ENCODE measurements at places on chromosomes 7 and 10.

DNA sequence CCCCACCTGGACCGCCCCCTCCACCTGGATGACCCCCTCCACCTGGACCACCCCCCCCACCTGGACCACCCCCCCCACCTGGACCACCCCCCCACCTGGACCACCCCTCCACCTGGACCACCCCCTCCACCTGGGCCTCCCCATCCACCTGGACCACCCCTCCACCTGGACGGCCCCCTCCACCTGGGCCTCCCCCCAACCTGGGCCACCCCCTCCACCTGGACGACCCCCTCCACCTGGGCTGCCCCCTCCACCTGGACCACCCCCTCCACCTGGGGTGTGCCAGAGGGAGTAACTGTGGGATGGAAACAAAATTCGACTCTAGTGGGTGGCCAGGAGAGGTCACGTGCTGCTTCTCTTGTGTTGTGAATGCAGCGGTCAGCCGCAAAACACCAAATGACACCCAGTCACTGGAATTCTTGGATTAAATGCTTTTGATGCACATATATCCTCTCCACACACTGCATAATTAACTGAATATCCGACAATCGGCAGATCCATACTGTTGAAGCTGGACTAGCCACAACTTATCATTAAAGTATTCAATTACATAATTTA, 316.7 kb downstream of the PTPRN2 start:
- peak; percentile 58 for DNase-seq

DNA sequence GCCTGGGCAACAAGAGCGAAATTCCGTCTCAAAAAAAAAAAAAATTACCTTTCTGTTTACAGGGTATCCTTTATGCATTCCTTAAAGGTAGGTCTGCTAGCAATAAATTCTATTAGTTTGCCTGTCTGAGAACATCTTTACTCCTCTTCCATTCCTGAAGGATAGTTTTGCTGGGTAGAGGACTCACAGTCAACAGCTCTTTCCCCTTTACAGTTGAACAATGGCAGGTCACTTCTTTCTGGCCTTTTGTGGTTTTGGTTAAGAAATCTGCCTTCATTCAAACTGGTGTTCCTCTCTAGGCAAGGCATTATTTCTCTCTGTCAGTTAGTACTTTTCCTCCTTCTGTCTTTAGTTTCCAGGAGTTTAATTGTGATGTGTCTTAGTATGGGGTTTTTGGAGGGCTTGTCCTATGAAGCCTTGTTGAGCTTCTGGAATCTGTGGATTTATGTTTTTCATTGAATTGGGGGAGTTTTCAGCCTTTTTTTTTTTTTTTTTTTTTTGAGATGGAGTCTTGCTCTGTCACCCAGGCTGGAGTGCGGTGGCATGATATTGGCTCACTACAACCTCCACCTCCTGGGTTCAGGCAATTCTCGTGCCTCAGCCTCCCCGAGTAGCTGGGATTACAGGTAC, 4.8 kb upstream of the DNAAF5 start:
- no peak for DNase-seq

DNA sequence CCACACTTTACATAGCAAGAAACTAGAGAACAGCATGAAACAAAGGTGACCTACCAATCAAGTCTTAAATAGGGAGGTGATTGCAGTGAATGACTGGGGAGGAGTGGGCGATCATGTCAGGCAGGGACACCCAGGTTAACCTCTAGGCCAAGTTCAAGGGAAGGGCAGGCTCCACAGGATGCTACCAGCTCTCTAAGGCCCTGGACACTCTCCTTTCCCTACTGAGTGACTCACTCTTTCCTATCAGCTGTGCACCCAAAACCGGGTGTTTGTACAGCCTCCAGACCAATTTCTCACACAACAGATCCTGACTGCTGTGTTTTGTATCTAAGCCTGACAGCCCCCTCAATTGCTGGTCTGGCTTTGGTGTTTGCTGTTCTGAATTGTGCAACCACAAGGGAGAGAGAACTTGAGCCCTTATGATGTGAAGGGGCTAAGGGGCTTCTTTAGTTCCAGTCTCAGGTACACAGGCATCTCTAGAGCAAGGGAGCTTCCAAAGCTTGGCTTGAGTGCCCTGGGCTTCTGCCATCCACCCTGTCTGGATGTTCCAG, 107.8 kb downstream of the TBXAS1 start:
- no peak for DNase-seq

DNA sequence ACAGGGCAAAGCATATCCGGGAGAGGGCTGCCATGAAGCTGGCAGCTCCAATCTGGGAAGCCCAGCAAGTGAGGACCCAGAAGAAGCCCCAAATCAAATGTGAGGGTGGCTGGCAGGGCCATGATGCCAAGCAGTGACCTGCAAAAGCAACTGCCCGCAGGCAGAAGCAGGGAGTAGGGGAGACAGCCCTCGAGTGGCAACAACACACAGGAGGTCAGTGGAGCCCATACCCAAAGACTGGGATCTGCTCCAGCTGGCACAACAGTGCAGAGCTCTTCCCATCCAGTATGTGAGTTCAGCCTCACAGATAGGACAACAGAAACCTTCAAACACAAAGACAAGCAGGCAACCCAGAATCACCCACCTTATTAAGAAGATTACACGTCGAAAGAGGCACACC, 45.0 kb downstream of the GRID1 start:
- DNase-seq: no peak

- DNase-seq: no peak
Observed at GRCh38 chr10:92222603-92223262, 68.1 kb downstream of the CPEB3 start.

DNA sequence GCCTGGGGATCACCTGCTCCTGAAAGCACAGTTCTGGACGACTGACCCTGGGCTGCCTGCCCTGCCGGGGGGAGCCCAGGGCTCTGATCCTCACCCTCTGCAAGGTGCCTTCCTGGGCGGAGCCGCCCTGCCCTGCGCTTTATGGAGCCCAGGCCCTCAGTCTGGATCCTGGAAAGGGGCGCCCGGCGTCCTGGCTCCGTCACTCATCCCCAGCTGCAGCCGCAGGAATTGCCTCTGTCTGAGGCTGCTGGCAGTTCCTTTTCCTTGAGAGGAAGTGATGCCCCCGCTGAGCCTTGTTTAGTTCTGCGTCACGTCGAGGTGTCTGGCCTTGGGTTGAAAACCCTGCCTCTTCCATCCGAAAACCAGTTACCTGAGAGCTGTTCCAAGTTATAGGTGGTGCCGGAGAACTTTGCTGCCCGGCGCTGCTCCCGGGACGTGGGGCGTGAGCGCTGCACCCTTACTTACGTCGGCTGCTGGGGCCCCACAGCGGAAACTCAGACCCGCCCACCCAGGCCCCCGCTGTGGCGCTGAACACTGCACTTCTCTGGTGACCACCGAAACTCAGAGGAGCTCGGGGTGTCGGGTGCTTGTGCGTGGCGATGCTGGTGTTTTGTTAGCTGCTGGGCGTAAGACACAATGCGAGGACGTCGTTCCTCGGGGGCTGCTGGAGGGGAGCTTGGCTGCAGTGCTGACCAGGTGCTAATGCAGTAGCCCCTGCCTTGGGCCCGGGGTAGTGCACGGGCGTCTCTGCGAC, 5.4 kb downstream of the MAFK start:
- peak; percentile 76 for DNase-seq

GRCh38 chr10:100799881-100800280, 54.5 kb downstream of the PAX2 start:
- DNase-seq: no peak

DNA sequence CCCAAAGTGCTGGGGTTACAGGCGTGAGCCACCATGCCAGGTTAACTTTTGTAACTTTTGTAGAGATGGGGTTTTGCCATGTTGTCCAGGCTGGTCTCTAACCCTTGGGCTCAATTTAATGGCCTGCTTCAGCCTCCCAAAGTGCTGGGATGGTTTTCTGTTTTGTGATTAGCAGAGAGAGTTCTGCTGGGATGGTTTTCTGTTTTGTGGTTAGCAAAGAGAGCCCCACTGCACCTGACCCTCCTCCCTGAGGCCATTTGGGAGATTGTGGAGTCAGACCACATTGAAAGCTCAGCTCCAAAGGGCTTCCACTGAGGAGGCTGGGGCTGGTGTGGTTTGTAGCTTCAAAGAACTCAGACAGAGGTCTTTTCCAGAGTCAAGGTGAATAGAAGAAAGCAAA, 29.6 kb upstream of the CUX1 start:
- no peak for DNase-seq

GRCh38 chr7:7909376-7909775, 59.2 kb upstream of the GLCCI1 start:
- DNase-seq: no peak

DNA sequence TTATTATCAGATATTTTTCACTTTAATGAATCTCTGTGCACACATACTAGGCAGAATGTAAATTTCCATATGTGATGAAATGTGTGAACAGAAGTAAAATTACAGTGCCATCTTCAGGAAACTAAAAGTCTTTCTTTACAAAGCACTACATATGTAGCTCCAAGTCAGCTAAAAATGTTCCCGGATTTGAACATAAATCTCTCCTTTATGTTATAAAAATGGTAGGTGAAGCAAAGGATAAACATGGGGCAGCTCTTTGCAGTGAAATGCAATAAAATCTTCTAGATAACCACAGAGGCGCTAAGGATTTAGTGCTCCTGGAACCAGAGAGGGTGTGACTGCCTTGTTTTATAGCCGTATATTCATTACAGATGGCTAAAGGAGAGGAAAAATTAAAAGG, 104.9 kb upstream of the C7orf33 start:
- no peak for DNase-seq

DNA sequence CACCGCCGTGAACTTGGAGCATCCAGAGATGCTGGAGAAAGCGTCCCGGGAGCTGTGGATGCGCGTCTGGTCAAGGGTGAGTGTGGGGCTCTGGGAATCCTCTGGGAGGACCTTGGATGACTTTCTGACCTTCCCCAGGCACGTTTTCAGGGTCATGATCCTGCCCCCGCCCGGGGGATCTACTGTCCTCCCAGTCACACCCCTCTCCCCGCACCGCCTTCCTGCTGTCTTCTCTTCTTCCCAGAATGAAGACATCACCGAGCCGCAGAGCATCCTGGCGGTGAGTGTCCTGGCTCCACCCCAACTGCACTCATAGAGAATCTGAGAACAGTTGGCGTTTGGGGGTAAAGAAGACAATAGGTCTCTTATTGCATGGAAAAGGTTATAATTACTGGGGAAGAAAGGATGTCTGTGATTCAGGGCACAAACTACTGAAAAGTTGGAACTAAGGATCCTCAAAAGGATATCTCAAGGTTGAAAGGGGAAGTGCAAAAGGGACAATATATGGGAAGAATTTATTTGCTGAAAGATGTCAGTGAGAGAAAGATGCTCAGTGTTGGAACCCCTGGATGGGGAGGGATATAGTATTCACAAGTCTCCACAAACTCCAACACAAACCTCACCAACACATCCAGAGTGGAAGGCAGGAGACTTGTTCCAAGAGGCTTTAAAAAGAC, 1.9 kb downstream of the GSTK1 start:
- DNase-seq: no peak

GRCh38 chr7:115672024-115672423, 358.5 kb downstream of the TFEC start:
- no peak for DNase-seq

DNA sequence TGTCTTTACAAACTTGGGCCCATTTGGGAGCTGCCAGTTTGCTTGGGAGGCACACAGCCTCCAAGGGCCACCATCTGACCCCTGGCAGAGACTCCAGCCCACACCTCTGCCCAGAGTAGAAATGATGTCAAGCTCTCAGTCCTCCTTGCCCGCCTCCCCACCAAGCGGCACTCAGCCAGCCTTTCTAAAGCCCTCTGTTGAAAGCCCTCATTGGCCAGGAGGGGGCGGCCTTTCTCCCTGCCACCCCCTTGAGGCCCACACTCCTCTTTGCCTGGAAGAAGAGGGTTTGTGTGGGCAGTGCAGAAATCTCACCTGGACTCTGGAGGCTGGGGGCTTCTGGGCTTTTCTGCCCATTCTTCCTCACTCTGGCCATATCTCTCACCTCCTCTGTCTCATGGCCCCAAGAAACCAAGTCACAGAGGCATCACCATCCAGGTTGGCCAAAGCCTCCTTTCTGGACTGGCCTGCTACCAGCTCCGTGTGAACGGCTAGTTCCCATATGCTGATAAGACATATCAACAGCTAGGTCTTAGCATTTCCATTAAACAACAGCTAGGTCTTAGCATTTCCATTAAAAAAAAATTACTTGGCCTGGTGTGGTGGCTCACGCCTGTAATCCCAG, 36.1 kb downstream of the UBTD1 start:
- no peak for DNase-seq

GRCh38 chr10:30557884-30558283, 71.7 kb downstream of the LYZL2 start:
- DNase-seq: no peak

DNA sequence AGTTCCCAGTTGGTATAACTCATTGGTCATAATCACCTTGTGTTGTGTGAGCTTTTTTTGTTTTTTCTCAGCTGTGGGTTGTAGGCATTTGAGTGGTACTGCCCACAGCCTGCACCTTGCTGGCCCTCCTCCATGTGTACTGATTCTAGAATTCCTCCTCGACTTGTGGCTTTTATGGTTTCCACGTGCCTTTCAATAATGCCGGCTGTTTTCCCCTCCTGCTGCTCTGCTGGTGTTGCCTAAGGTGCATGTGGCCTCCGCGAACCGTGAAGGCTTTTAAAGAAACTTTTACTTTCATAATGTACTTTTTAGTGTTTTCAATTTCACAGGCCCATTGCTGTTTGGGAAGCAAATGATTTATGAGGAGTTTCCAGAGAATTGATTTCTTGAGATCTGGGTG, 518.0 kb downstream of the REEP3 start:
- DNase-seq: no peak

GRCh38 chr10:34358729-34359434, 456.2 kb downstream of the PARD3 start:
- no peak for DNase-seq

- DNase-seq: peak; percentile 35
Observed at GRCh38 chr10:102523250-102524029, 19.7 kb downstream of the SUFU start.

- DNase-seq: no peak
Observed at GRCh38 chr10:52437205-52437646, 123.1 kb downstream of the DKK1 start.

GRCh38 chr10:97385565-97385964, 15.6 kb downstream of the RRP12 start:
- no peak for DNase-seq

GRCh38 chr7:15554744-15555143, 7.1 kb downstream of the AGMO start:
- DNase-seq: no peak

DNA sequence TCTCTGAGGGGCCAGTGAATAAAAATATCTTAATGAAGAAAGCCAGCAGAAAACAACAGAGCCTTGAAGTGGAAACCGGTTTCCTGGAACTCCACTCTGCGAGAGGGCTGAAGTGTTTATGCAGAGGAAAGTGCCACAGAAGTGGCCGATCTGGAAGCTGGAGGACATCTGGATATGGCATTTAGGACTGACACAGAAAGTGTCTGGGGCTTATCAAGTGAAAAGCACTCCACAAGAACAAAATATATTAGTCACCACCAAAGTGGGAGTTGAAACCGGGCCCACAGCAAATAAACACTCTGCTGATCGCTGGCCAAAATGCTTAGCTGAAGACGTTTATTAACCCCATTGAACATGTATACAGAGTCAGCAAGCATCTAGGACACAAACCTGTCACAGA, 7.8 kb downstream of the NOD1 start:
- no peak for DNase-seq

- DNase-seq: no peak
Observed at GRCh38 chr7:78542541-78542940, 744.0 kb downstream of the PHTF2 start.

GRCh38 chr10:91756286-91756685, 41.9 kb upstream of the TNKS2 start:
- no peak for DNase-seq

- no peak for DNase-seq
Observed at GRCh38 chr10:123141791-123142700, 5.9 kb upstream of the HMX2 start.

GRCh38 chr10:113899952-113900598, 45.6 kb downstream of the NHLRC2 start:
- no peak for DNase-seq

GRCh38 chr10:7471720-7472367, 61.0 kb upstream of the SFMBT2 start:
- no peak for DNase-seq
